ENCODE measurements at places on chromosomes 3 and 15.

GRCh38 chr3:57852896-57853295 is 96.8 kb downstream of the SLMAP start:
- no peak for DNase-seq

DNA sequence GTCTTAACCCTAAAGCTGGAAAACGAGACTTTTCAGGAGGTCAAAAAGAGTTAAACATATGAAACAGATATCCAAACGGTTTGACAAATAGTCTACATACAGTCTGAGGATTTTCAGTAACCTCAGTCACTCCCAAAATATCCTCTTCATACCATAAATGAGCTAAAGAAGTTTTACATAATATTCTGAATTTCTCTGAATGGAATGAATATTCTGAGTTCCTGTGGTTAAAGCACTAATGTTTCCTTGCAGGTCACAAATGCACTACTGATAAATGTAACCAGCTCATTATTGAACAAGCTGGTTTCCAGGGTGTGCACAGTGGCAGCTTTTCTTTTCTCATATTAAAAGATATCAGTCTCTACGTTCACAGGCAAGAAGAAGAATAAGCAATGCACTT is 137.4 kb upstream of the POU1F1 start:
- DNase-seq: no peak

DNA sequence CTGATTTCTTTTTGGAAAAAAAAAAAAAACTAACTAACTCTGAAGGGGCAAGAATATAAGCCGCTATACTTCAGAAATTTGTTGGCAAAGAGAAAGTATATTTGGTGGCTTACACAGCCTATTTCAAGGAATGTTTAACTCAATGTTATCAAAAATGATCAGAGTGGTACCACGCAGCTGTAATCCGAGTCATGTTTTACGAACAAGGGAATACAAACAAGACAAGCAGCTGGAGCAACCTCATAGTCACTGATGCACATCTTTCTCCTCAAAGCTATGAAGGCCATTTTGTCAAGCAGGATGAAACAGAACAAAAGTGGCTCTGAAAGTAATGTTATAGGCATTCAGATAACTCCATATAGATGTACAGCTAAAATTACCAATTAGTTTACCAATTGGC is 81.2 kb downstream of the SCAPER start:
- DNase-seq: no peak

DNA sequence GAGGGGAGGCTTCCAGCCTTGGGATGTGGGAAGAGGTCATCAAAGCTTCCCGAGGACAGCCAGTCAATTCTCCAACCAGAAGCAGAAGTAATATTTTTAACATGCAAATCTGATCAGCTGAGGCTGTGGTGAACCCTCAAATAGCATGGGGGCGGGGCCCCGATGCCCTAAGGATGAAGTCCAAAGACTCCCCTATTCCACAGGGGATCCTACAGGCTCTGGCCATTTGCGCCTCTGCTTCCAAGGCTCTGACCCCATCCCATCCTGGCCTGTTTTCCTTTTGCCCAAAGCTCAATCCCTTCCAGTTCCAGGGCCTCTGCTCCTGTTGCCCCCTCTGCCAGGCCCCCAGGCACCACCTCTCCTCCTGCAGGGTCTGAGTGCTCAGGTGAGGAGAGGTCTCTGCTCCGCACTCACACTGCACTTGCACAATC is 6.7 kb upstream of the CSK start:
- no peak for DNase-seq

DNA sequence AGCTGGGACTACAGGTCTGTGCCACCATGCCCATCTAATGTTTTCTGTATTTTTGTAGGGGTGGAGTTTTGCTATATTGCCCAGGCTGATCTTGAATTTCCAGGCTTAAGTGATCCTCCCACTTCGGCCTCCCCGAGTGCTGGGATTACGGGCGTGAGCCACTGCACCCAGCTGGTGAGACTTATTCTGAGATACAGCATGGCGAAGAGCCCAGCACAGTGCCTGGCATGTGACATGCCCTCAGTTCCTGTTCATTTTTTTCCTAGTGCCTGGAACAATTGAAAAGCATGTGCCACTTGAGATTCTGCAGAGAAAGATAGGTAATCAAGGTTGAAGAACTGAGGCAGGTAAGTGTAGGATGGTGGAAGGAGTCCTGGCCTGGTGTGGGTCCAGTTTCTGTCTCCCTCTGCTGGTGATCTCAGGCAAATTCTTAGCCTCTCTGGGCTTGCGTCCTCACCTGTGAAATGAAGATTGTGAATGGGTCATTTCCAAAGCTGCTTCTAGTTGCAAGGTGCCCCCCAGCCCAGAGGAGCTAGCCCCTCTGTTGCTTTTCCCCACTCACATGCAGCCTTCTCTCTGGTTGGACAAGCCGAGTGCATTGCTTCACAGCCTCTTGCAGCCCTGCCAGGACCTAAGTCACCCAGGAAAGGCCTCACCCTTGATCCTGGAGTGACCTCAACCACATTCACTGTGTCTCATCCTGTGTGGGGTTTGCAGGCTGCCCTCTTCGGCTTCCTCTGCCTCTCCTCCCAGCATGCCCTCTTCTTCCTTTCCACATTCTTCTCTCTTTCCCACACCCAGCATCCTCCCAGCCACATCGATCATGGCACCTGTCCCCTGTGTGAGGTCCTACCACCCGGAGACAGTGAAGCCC is 4.3 kb upstream of the RHCG start:
- DNase-seq: no peak

- DNase-seq: no peak
Observed at GRCh38 chr3:131591394-131592014, 88.7 kb upstream of the MRPL3 start.

GRCh38 chr3:14641346-14641745 is 10.2 kb upstream of the CCDC174 start:
- no peak for DNase-seq

DNA sequence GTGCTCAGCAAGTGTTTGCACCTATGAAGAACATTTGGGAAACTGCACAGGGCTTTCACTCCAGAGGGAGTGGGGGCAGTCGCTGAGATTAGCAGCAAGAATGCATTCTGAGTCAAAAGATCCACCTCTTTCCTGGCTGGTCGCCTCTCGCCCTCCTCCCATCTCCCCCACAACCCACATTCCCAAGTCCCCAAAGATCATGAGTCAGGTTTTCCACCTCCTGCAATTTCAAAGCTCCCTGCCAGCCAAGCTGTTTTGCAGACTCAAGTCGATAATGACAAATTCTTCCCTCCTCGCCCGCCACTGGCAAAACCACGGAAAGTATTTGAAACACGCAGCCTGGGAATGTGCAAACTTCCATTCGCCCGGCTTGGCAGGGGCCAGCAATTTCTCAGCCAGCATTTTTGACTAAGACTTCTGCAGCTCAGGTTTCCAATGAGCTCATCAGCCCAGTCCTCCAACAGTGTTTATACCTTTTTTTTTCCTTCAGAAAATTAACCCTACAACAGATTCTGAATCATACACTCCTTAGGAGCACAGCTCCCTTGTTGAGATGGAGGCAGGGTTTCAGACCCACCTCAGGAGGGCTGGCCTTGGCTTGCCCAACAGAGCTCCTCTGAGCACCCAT is 181.4 kb downstream of the SMAD6 start:
- DNase-seq: peak; percentile 90

- no peak for DNase-seq
Observed at GRCh38 chr15:94177112-94177511, 54.2 kb upstream of the MCTP2 start.

- DNase-seq: no peak
Observed at GRCh38 chr3:193968380-193968974, 167.5 kb upstream of the HES1 start.

DNA sequence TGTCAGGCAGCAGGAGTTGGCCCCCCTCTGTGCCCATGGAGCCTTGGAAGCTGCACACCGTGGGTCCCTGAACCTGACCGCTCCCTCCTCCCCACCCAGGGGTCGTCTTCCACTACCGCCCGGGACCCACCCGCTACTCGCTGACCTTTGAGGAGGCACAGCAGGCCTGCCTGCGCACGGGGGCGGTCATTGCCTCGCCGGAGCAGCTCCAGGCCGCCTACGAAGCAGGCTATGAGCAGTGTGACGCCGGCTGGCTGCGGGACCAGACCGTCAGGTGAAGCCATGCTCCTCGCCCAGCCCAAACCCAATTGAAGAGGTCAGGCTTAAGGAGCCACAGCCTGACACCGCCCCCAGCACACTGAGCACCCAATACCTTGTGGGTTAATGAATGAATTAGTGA is 43.9 kb downstream of the ACAN start:
- DNase-seq: no peak

DNA sequence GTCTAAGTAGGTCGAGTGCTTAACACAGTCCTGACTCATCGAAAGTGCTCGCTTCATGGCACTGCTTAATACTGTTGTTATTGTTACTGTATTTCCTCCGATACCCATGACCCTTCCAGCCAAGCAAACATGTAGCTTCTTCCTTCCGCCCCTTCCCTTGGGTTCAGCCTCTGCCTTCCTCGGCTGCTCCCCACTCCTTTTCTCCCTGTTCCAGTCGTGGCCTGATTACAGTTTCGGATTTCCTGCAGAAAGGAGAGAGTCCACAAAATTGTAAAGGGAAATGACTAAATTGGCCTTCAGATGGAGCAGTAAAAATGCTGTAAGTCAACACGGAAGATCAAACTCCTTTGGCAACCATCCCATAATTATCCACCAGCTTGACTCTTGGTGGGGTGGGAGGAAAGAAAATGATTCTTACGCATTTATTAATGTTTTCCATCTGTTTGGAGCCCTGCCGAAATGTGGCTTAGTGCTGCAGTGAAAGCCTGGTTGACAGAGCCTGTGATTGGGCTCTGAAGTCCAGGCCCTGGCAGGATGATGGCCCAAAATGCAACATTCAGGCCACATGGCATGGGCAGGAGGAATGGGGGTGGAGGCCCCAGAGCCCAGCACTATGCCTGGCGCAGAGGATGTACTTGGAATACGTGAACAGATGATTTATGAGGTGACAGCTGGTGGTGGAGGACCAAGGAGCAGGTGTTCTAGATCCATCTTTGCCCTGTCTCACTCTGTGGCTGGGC is 37.6 kb downstream of the FAM3D start:
- DNase-seq: peak; percentile 50

DNA sequence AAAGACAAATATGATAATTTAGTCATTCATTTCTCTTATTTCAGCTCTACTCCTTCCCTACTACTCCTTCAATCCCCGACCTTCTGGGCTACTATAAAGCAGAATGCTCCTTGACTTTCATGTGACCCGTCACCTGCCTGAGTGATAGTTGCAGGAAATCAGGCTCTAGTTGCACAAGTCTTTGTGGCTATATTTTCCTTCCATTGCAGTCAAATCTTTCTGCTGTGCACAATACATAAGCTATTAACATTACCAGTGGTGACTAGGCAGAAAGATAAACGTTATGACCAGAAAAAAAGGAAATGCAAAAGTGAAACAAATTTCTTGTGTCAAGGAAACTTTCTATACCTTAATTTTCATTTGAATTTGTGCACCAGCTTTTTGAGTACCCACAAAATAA is 2.3 kb downstream of the SUCNR1 start:
- no peak for DNase-seq

GRCh38 chr3:118533676-118534075 is 501.0 kb downstream of the IGSF11 start:
- DNase-seq: no peak
